ENCODE measurements at places on chromosomes 6 and 20.

DNA sequence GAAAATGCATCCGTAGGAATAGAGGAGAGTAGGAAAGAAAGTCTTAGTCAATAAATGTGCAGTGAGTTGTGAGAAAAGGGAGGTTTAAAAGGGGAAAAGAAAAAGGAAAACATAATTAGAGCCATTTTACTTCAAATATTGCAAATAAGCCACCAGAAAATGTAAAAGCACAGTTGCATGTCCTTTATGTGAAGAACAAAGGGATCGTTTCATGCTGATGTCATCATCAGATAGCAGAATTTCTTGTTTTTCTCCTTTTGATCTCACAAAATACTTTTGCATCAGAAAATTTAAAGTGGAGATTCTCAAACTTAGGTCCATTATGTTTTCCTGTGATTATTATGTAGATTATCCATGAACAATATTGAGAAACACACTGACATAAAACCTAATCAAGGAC, 166.7 kb downstream of the HAO1 start:
- no peak for DNase-seq

DNA sequence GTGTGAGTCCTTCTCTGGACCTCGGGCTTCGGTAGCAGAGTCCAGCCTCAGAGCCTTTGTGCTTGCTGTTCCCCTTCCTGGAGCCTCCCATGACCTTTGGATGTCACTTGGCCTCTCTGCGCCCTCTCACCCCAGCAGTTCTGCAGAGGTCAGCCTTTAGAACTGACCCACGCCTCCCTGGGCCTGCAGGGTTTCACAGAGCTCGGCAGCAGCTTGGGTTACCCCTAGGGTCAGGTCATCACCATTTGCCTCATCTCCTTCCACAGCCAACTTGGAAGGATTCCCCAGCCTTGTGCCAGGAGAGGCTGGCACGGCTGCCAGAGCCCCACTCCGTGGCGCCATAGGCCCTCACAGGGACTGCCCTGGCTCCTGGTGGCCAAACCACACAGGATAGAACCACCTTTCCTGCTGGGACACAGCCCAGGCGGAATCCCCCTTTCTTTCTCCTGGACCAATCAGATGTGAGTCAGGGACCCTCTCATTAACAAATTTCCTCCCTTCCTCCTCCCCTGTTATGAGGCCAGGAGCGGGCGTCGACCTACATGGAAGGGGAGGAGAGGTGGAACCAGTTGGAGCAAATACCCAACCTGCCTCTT, 13.9 kb upstream of the SIRPA start:
- DNase-seq = no peak

DNA sequence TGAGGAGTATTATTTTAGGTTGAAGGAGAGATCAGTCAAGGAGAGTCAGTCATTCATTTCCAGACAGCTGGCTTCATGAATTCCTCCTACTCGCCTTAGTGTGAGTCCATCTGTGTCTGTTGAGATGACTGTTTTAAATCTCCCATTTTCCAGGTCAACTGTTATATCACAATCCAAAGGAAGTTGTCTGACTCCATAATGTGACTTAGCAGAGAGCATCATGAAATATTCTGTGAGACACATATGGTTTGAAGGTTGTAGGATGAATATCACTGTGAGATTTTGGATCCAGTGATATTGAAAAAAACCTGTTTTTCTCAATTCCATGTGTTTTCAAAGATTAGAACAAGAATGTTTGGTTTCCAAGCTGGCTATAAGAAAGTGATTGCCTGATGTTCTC, 530.2 kb upstream of the MAN1A1 start:
- no peak for DNase-seq

DNA sequence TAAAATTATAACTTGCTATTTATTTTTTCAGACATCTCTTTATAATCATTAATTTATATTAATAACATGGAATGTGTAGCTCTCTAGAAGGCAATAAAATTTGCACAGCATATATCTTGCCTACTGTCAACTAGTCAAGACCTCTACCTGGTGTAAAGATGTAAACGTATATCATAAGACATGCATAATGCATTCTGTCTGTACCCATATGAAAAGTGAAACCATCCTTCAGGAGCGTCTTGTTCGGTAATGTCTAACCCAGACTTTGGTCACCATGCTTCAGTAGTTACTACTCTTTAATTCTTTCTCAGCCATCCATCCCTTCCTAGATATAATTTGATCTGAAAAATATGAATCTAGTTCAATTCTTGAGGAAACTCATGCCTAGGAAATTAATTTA, 21.0 kb downstream of the CEP43 start:
- DNase-seq = no peak
